ENCODE measurements at places on chromosomes 1 and 21. TPM values are rescaled to one million over a fixed set of nuclear protein-coding genes. Genes with fewer than 3 reads are reported as not detected.

Gene SLC2A5
- total RNA-seq: 0.90 TPM

GRCh38 chr1:197844651-197845050 is 57.8 kb upstream of the C1orf53 start:
- DNase-seq: no peak

DNA sequence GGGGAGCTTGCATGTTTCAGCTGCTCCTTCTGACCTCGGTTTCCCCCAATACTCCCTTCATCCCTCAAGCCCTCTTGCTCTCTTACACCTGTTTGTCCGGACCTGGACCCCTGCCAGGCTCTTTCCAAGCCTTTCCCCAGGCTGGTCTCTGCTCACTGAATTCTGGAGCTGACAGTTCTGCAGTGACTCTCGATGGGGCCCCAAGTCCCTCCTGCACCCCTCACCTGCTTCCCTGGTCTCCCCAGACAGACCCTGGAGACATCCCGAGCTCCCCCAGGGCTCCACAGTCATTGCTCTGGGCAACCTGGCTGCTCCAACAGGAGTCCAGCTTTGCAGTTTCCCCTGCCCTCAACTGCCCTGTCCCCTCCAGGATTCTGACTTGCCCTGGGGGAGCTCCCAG is 198.6 kb downstream of the GRIK3 start:
- no peak for DNase-seq

DNA sequence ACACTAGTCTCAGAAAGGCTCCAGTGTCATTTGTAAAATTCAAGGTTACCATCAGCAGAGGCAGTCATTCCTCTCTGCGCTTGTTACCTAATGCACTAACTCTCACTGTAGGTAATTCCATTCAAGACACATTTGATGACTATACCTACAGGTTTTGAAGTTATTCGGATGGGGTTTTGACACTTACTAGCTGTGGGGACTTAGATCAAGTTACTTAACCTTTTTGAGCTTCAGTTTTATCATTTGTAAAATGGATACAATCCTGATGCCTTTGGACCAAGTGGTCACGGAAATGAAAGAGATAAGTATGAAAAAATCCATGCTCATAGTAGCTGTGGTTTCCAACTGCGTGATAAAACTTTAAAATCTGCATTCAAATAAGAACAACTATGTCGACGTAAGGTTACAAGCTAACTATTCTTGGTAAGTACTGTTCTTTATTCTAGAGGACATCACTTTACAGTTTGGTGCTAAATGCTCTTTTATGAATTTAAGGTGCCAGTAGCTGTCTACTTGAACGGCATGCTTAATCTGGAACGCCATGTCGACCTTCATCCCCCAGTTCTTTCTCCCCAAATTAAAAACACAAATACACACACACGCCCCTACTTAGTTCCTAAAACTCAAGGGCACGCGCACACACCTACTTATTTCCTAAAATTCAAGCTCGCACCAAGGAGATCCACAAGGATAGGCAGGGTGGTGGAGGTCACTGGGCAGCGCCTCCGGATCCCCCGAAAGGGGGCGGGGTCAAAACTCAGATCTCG is 550 bp upstream of the NFYC start:
- DNase-seq: no peak

GRCh38 chr1:204025917-204026707 is 46.8 kb upstream of the SOX13 start:
- DNase-seq: no peak

Gene UMODL1
- not detected for total RNA-seq

Gene TNFAIP8L2
- not detected for total RNA-seq

Gene PEX10
- total RNA-seq: 12.8 TPM

DNA sequence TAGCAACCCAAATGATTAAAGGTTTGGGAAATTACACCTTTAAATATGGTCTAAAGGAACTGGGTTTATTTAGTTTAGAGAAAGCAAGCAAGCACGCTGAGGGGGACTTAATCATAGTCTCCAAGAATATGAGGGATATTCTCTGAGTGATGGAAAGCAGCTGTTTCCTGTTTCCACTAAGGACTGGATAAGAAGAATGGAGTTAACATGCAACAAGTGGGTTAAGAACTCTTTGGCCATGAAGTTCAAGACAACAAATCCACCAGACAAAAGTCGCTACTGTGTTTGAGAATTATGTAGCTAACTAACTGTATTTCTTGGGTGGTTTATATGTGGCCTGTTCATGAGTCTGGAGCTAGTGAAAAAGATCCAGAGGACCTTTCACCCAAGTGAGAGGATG is 85.7 kb downstream of the TGFB2 start:
- DNase-seq: peak; percentile 67

DNA sequence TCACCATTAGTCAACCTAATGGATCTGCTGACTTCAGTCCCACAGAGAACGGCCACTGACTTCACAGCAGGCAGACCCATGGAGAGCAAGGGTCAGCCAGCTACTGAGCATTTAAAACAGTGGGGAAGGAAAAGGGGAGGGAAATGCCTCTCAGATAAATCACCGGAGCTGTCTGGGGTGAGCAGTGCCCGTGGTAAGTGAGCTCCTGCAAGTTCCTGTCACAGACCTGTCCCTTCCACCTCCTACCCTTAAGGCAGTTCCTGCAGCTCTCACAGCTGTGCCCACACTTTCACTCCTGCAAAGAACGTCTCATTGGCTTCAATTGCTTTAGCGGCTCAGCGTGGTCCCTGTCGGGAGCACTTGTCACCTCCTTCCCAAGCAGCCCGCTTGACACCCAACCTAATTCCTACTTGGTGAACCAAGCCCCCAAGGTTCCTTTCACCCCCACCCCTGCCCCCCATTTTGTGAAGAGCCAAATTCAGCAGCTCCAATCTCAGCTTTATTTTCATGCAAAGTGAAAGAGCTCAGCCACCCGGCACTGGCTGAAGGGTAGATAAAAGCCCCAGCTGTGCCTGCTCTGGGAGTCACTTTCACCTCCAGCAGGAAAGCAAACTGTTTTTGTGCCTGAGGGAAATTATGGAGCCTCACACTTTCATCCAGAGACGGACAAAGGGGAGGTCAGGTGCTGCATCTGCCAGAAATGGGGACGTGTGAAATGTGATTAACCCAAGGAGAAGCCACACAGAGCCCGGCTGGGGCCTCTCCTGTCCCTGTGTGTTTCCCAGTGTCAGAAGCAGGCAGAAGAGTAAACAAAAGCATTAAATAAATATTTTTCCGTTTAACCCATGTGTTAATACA is 306.2 kb downstream of the TTLL7 start:
- no peak for DNase-seq

DNA sequence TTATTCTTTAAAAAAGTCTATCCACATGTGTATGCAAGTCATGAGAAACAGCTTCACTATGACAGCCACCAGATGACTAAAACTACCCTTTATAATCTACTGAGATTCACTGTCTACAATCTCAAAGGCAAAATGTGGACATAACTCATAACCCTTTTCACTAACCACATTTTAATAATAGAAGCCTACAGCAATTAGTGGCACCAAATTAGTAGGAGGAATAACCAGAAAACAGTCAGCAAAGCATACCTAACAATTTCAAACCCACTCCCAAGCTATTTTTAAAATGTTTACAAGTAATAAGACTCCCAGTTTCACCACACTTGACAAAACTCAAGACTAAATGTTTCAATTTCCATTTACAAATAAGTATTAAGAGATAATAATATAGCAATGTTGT is 442.9 kb downstream of the PTPRC start:
- no peak for DNase-seq

- no peak for DNase-seq
These were observed 68.9 kb downstream of the SLC5A9 start for GRCh38 chr1:48291421-48291820.

DNA sequence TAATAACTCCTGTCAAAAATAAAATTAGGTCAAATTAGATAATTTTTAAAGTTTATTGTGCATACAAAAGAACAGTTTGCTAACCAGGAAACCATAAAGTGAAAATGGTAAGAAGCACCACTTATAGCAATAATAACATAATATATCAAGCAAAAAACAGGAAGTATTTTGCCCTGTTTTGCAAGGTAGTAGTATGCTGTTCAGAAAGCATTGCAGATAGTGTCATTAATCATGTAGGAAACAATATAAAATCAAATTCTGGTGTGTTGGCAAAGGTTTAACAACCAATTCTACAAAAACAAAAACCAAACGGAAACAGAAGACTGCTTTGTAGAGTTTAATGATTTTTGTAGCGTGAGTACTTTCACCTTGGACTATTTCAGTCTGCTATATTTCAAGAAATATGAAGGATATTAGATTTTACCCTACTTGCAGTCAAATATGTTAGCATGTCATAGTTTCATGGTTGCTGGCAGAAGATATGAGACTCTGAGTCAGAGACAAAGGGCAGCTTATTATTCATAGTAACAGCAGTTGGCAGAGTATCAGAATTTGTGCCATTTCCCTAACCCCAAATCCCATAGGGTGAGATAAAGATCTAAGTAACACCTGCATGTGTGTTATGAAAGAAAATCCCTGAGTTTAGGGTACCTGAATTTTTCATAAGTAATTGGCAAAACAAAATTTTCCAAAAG is 729.0 kb upstream of the BRINP3 start:
- peak; percentile 4 for DNase-seq

Data from fibroblast of the aortic adventitia (primary cell).